ENCODE measurements at places on chromosomes 5 and 9.
A peak's percentile ranks its signal among the peaks of the same experiment; 100 is the strongest.

DNA sequence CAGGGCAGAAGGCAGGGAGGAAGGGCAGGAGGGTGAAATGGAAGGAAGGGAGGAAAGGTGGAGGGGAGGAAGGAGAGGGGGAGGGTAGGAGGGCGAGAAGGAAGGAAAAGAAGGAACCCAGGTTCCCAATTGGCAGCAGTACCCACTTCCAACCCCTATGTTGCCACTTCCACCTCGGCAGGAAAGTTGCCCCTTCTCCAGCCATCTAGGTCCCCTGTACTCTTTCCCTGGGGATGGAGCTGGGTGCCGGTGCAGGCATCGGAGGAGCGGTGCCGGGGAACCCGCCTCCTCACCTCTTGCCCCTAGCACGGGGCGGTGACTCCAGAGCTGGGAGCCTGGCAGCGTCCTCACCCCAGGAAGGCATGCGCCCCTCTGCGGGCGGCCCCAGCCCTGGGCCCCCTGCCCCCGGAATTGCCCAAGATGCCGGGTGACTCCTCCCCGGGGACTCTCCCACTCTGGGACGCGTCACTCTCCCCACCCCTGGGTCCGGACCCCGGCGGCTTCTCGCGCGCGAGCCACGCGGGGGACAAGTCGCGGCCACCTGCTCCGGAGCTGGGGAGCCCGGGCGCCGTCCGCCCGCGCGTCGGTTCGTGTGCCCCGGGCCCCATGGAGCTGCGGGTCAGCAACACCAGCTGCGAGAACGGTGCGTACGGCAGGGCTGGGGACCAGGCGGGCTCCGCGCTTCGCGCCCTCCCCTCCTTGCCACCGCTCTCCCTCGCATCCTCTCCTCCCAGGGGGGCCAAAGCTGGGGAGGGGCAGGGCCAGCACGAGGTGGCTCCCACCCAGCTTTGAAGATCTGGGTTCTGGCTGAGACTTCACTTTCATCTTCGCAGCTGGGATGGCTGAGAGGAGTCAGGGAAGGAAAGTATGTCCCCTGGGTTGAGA is at the start of gene NIPAL4:
Gene NIPAL4, plus strand, starts transcription at position 499 of the 885 bp plus-strand sequence. Its CDS starts 108 bp downstream, at position 607.
- peak; percentile 26 for DNase-seq

- no peak for DNase-seq
Observed at GRCh38 chr9:133247632-133248031, 27.4 kb downstream of the ABO start.

DNA sequence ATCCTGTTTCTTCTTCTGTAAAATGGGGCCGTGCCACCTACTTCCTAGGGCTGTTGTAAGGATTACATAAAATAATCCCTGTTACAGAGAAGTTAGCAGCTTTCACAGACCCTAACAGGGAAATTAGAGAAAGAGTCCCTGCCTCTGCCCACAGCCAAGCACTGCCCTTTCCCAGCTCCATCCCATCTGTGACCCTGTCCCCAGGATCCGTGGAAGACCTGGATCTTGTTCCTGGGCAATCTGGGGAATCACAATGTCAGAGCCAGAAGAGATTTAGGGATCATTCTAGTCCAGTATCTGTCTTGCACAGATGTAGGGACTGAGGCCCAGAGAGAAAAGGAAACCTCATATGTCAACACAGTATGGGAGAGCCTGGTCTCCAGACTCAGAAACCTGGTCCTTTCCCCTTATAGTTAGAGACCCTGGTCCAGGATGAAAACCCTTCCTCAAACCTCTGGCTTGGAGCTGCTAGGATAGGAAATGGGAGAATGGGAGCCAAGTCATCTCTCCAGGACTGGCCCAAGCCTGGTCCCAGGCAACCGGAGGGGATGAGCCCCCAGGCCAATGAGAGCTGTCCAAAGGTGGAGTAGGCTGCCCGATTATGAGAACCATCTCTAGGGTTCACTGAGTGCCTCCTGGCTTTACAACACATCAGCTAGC is 12.5 kb downstream of the LHX6 start:
- DNase-seq = no peak

DNA sequence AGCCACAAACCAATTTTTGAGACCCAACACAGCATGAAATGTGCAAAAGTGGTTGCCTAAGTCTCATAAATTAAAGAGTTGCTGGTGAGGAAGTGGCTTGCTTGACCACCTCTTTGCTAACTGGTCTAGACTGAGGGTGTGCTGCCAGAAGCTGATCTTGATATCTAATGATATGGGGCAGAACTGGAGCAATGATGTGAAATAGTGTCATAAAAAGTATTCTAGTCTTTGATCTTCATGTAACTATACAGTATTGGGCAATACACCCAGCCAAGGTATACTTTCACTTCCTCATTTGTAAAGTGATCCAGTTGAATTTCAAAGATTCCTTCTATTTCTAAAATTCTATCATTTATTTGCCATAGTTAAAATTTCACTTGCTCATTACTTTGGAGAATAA is 5.9 kb upstream of the YTHDC2 start:
- DNase-seq = no peak

DNA sequence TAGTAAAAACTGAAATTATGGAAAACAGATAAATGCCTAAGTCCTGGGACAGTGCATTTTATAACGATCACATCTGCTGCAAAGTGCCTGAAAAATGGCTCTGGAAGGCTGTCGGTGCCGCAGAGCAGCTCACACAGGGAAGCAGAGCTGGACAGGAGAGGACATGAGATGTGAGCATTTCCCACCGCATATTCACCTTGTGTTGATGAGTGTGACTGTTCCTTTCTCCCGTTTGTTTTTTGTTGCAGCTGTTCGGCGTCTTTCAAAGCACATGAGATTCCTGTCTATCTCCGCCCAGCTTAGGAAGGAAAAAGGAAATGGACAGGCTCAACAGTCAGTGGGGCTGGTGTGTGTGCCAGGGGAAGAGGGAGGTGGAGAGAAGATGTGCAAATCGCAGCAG is 164.9 kb upstream of the SEMA6A start:
- no peak for DNase-seq
